ENCODE measurements at places on chromosomes 1 and 21.

DNA sequence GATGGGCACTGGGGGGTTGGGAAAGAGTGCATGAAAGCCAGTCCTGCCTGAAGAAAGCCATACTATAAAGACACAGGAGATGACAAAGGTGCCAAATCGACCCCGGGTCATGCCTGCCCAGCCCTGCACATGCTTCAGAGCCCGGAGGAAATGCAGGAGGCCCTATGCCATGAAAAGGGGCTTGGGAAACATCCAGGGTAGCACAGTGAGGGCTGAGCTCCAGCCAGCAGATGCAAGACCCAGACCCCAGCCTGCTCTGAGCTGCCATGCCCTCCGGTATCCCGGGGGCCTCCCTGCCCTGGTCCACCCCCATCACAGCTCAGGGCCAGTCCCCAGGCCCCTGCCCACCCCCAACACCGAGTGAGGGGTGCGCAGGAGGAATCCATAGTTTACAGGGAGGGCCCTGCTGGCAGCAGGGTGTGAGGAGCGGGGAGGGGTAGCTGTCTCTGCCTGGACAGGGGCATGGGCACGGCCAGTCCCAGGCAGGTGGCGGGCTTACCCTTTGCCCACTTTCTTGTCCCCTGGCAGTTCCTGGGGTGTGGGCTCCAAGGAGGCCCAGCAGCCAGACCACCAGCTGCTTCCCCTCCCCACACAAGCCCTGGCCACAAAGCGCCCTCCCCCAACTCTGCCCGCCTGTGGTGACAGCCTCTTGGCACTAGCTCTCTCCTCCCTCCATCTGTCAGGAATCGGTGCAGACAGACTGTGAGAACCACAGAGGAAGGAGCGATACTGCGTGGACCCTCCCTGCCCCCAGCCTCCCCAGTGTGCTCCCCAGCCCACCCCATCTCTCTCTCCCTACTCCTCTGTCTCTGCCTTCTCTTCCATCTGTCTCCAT, 16.8 kb downstream of the LRP8 start:
- no peak for DNase-seq

GRCh38 chr1:171220581-171221054, 27.7 kb upstream of the FMO1 start:
- no peak for DNase-seq

DNA sequence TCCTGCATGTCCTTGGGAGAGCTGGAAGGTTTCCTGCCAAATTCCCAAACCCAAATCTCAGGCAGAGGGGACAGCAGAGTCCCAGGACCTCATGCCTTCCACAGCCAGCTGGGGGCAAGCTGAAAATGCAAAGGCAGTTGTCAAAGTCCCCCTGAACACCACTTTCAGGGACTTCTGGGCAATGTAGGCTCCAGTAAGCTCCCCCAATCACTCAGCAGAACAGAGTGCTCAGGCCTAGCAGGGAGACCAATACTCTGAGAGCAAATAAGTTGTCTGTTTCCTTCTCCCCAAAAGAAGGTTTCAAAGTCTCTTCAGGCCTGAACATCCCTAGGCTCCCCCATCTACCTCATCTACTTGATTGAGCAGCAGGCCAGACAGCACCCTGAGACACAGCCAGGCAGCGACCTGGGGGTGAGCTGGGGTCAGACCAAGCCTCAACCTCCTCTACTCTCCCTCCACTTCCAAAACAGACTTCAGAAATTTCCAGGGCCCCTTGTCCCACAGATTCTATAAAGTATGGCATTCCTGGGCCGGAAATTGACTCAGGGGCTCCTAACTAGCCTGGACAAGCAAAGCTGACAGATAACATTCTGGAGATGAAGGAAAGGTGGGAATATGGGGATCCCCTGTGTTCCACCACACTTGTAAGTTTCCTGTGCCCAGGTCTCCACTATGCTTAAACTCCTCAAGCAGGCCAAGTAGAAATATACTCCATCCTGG, 1.9 kb downstream of the SLC9A1 start:
- DNase-seq = no peak

- DNase-seq = no peak
Measured at GRCh38 chr1:235980976-235981375, 83.9 kb downstream of the NID1 start.

DNA sequence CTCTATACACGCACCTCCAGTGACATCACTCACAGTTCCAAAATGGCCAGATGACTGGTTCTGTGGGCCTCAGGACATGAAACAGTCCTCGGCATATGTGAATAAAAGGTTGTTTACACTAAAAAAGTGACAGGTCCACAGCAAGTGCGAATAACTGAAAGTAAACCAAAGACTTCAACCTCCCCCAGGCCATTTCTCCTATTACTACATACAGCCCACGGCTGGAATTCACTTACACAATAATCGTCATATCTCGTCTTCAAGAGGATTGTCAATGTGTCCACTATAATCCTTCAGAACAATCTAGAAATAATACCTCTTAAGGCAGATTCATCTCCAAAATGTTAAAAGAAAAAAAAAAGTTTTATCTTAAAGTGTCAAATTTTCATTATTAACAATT, 1.9 kb upstream of the PRDM15 start:
- DNase-seq = no peak

DNA sequence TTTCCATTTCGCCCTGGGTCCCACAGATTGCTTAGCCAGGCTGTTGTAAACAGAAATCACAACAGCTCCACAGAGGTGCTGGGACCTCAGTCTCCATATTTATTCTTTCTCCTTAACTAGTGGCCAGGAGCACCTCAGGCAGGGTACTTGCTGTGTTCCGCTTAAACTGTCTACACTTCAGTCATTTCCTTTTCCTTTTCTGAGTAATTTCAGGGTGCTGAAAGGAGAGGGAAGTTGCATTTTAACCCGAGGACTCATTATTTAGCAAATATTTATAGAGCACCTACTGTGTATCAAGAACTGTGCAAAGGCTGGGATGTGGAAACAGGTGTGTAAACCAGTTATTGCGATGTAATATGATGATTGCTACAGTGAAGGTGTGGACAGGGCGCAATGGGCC, 41.9 kb downstream of the ACP6 start:
- DNase-seq = no peak

- DNase-seq = no peak
Measured at GRCh38 chr1:44664730-44665370, 9.4 kb downstream of the TMEM53 start.

DNA sequence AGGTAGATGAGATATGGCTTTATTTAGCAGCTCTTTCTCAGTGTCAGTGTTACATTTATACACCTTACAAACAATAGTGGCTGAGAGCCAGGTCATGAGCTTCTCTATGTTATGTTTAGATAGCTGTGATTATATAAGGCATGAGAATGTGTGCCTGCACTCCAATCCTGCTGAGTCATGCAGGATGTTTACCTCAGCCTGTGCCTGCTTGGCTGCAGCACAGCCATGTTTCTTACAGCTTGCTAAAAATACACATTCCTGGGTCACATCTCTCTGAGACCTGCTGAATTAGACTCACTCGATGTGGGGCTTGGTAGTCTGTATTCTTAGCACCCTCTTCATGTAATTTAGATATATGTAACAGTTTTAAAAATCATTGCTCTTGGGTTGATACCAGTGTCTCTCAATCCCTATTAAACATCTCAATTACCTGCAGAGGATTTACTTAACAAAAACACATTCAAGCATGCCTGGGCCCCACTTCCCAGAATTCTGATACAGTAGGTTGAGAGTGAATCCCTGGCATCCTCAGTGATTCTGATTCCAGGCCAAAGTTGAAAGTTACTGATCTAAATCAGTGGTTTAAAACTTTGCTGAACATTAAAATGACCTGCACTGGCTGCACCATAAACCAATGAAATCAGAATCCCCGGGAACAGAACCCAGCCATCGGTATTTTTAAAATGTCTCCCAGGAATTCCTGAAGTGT, 107.5 kb downstream of the GDAP2 start:
- DNase-seq = peak; percentile 32

DNA sequence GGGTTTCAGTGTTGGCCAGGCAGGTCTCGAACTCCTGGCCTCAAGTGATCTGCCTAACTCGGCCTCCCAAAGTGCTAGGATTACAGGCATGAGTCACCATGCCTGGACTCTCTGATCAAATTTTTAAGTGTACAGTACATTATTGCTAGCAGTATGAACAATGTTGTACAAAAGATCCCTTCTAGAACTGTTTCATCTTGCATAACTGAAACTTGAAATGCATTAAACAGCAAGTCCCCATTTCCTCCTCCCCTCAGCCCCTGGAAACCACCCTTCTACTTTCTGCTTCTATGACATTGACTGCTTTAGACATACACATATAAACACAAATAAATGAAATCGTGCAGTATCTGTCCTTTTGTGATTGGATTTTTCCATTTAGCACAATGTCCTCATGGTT, 463.4 kb downstream of the PTPRC start:
- no peak for DNase-seq
